ENCODE measurements at places on chromosomes 3 and 15. TPM values are rescaled to one million over a fixed set of nuclear protein-coding genes. Genes with fewer than 3 reads are reported as not detected.

Gene TRH
- total RNA-seq: not detected

- H3K4me1 ChIP-seq: no peaks in the 10 kb centered on the region
- H3K27ac ChIP-seq: no peak overlapping the region
- no peaks in the 10 kb centered on the region for H3K27me3 ChIP-seq
- H3K36me3 ChIP-seq: no peaks in the 10 kb centered on the region
- H3K4me3 ChIP-seq: no peak overlapping the region
Measured at GRCh38 chr3:192607798-192608197, 119.5 kb downstream of the FGF12 start.

DNA sequence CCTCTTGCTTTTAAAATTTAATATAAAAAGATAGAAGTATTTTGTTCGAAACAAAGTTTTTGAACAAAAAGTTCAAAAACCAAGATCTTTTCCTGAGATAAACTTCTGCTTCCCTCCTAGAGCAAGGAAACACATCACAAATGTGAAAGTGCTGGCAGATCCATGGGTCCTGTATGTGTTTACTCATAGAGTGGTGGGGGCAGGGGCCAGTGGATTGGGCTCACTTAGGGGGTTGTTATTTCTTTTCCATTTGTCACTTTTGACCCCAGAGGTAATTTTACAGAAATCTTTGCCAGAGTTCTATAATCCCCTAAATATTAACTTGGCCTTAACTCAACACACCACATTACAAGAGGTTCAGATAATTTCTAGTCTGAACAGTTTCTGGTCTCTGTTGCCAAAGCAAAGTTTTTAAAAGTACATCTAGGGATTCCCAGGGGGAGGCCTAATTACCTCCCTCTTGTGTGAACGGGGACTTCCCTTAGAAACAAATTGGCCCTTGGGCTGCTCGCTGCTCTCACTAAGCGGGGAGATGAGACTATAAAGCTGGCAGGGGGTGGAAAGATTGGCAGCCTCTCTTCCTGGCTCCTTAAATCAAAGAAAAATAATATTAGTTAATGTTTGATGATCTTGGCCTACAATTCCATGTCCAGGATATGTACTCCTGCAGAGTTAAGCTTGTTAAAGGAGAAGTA is 66.8 kb upstream of the PTX3 start:
- no peak for DNase-seq
- H3K27me3 ChIP-seq: no peaks in the 10 kb centered on the region
- no peaks in the 10 kb centered on the region for H3K4me1 ChIP-seq

DNA sequence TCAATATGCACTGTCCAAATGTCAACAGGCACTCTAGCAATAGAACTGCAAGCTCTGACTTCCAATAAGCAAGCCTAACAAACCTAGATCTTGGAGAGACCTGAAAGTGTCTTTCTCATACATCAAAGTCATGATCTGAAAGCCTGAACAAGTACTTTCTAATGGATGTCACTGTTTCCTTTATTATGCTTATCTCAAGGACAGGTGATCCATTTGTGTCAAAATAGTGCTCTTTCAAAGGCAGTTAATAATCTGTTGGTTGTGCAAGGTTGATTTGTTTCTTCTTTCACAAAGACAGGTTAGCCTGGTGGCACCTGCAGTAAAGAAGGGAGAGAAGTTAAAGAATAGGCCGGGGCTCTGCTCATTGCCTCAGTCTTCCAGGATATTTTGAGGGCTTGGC is 146.8 kb downstream of the EPHB1 start:
- H3K36me3 ChIP-seq: no peaks in the 10 kb centered on the region
- DNase-seq: no peak
- H3K4me3 ChIP-seq: no peak overlapping the region
- H3K27me3 ChIP-seq: peaks cover 1% of the 10 kb centered on the region

DNA sequence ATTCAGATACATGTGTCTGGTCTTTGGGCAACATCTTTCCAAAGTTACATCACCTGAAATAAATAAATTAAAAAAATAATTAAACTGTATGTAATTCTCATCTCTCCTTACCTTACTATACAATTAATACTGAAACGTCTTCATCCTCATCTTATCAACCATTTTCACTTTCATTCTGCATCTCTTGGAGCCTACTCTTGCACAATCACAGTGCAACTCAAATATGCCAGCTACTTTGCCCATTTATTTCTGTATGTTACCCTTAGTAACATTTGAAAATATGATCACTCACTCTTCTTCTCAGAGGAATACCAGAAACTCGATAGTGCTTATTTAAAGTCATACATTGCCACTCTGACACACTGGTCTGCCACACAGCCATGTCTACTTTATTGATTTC is 1357.1 kb upstream of the CADM2 start:
- H3K4me1 ChIP-seq: no peaks in the 10 kb centered on the region
- no peaks in the 10 kb centered on the region for H3K27me3 ChIP-seq
- no peaks in the 10 kb centered on the region for H3K36me3 ChIP-seq
- H3K4me3 ChIP-seq: no peak overlapping the region
- no peak overlapping the region for H3K27ac ChIP-seq
- no peak for DNase-seq

Gene KLF13
- 235 TPM for total RNA-seq

Gene SPESP1
- total RNA-seq: 0.23 TPM
